ENCODE measurements at places on chromosomes 6 and 20. TPM values are rescaled to one million over a fixed set of nuclear protein-coding genes. Genes with fewer than 3 reads are reported as not detected.

RAB44 gene
- under 0.01 TPM for total RNA-seq

AFDN gene
- total RNA-seq, result 98.2 TPM

TREML2 gene
- total RNA-seq, result not detected

APMAP gene
- 68.7 TPM for total RNA-seq

- DNase-seq, result no peak
Measured at GRCh38 chr6:108799791-108800190, 48.4 kb upstream of the ARMC2 start.

DNA sequence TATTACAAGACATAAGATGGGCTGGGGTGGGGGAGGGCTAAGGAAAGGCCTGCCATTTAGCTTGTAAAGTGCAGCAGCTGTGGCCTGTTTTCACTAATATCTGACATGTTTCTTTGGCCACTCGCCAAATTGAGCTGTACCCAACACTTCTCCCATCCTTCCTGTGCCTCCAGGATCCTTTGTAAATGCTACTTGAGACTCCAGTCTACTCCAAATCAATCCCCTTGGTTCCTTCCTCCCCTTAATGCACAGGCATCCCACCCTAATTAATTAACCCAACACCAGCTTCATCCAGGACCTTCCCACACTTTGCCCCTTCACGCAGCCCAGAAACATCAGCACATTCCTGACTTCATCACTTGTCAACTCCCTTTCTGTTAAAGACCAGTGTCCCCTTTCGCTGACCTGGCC, 55.0 kb upstream of the TCF21 start:
- no peak for DNase-seq

DNA sequence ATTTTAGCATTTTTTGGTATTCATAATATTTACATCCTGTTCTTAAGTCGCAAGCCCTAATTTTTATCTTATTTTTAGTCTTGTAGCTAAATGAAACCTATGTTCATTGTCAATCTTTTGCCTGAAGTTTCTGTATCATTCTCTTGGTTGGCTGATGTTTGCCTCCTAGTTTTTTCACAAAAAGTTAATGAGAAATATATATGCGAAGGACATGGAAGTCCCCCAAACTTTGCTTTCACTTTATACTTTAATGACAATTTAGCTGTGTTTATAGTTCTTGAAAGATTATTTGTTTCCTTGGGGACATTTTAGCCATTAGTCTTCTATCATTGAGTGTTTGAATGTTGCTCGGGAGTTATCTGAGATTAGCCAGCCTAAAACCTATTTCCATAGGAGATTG, 118.2 kb downstream of the COL19A1 start:
- DNase-seq, result no peak

- DNase-seq, result no peak
Measured at GRCh38 chr6:170006900-170007467, 255.6 kb downstream of the ERMARD start.

DNA sequence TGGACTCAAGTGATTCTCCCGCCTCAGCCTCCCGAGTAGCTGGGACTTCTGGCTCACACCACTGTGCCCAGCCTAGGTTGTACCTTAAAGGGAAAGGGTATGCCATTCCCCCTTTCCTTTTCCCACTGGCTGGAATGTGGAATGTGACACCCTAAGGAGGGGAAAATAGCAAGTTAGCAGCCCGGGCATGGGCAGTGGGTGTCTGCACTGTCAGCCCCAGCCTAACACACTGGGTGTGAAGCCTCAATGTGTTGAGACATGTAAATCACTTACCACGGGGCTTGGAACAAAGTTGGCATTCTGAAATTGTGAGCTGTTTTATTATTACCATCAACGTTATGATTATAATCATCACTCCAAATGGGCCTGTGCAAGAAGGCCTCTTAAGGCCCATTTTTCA, 80.8 kb upstream of the PTPN1 start:
- no peak for DNase-seq

DNA sequence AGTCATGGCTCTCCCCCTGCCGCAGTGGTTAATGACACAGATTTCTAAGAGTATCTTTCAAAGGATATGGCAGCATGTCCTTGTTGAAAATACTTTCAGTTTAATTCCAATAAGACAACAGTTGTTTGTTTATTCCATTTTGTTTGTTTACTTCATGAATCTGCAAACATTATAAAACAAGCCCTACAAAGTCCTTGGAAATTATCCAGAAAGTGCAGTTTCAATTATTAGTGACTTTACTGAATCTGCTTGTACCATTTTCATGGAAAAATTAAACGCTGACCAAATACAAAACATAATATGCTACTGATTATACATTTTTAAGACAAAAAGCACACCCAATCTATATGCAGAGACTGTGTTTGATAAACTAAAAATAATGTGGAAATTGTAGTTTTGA, 3.3 kb downstream of the HEY2 start:
- no peak for DNase-seq

DNA sequence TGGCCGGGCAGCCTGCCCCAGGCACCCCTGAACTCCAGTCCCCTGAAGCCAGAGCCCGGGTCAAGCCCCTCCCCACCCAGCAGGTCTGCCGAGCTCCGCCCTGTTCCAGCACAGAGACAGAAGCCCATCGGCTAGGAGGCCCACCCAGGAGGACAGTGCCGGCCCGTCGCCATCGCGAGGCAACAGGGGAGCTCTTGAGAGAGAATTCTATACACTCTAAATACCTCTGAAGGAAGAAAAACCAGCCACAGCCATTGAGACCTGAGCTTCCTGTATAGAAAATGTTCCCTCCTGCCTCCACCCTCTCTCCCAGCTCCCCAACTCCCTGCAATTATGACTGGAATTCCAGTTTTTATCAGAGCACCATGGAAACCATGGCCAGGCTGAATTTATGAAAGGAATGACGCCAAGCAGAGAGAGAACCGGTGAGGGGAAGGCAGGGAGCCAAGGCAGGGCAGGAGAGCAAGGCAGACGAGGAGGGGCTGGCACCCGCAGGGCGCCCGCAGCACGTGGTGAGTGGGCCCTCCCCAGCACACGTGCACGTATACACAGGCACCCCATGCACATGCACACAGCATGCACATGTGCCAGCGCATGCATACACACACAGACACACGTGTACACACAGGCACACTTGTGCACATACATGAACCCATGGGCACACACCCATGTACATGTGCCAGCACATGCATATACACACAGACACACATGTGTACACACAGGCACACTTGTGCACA, 27.6 kb upstream of the MRGBP start:
- no peak for DNase-seq

GRCh38 chr20:59042151-59042795, at the start of gene PRELID3B:
Gene PRELID3B, minus strand, starts transcription at chr20:59042786. Its CDS starts 56 bp downstream, at chr20:59042730.
- DNase-seq, result no peak

- DNase-seq, result no peak
Measured at GRCh38 chr6:170522565-170523183, 30.4 kb downstream of the PSMB1 start.

- no peak for DNase-seq
Measured at GRCh38 chr20:20551409-20551808, 161.0 kb downstream of the RALGAPA2 start.

GRCh38 chr6:160039441-160039840, 70.6 kb downstream of the IGF2R start:
- no peak for DNase-seq

DNA sequence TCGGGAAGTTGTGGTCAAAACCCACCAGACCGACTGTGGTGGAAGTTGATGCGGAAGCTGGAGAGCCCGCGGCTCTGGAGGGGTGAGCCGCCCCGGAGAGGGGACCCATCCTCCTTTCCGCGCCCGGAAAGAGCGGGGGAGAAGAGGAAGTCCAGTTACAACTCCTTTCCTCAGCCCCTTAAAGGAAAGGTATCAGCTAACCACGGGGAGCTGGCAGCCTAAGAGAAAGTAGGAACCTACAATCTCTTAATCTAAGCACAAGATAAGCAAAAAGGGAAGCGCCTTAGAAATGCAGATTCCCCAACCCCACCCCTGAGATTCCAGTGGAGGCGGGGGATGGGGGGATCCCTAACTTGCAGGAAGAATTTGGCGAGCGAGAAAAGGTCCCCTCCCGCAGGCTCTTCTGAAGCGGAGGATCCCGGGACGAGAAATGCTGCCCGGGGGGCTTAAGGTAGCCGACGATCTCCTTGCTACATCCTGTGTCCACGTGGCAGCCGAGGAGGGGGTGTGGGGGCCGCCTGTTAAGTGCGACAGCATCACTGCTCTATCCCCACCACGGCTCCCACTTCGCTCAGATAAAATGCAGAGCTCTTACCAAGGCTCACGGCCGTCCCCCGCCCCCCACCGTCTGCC, 87.5 kb downstream of the ZFP64 start:
- DNase-seq, result no peak

DNA sequence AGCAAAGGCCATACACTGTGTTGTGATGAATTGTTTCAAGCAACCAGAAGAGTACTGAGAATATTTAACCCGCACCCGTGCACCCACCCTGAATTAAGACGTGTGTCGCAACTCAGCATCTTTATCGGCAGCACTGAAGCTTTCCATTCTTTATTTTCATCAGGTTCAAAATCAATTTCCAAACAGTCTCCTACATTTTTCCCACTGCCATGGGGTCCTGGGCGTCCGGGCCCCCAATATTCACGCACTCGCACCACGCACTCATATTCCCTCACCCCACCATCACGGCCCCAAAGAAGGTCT, 1.8 kb downstream of the LTB start:
- no peak for DNase-seq

GRCh38 chr6:108435391-108435790, 125.3 kb upstream of the FOXO3 start:
- DNase-seq, result no peak

DNA sequence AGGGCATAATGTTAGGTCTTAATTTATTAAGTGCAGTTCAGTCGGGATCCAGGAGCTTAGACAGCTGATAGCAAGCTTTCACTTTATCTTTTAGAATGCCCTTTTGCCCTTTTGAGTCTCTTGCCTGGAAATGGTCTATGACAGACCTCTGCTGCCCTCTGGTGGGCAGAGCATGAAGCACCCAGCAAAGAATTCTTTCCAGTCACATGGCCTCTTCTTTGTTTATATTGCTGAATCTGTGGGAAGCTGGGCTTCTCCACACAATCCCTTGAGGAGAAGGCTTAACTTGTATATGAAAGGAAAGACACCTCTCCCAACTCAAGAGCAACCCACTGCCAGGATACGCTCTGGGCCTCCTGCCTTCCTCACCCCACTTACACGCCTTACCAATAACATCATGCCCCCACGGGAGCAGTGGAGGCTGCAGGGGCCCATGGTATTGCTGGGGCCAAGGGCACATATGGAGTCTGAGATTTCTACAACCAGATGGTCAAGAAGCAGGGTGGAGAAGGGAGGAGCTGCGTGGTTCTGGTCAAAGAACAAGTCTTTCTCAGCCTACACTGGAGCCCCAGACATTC, 20.4 kb downstream of the WFDC3 start:
- DNase-seq, result peak; percentile 51

GRCh38 chr6:41546866-41547798, 951 bp downstream of the FOXP4 start:
- DNase-seq, result peak; percentile 52

GRCh38 chr6:45923831-45924391, 91.7 kb downstream of the CLIC5 start:
- DNase-seq, result no peak

DNA sequence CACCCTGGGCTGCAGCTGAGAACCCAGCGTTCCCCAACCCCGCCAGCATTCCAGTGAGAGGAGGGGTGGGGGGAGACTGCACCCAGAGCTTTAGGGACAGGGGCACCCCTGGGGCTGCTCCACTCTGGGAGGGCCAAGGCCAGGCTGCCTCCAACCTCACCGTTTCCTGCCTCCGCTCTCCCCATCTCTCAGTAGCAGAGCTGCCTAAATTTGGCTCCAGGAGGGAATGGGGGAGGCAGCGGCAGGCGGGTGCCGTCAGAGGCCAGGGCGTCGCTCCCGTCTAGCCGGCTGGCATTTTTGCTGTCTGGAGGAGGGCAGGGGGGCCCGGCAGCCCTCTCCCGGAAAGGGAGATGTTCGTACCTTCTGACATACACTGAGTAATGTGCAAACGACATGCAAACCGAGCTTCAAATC, 46.6 kb downstream of the NOL4L start:
- no peak for DNase-seq

DNA sequence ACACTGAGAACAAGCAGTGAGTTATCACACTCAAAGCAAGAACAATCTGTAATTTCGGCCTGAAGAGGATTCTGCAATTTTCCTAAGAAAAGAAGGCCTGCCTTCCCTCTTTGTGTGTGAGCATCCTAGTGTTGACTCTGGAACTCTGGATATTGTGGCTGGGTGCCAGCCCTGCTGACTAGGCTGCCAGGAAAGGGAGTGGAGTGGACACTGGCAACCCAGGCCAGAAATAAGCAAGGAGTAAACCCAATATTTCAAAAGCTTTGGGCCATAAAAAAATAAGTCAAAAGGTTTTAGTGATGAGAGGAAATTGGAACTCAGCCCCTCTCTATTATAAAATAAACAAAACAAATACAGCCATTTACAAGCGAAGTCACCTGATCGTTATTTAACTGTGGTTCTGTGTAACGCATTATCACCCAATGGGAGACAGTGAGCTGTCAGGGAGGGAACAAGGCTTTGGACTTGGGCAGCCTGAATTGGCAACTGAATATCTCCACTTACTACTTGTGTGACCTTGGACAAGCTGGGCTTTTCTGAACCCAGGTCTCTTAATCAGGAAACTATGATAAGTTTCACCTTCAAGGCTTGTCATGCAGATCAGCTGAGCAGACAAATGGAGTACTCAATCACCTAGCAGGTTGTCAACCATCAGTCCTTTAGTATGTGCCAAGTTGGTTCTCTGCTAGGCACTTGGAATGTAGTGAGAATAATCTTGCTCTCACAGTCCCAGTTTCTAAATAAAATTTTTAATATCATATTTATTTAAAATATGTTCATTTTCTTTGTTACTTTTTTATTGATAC, 196.2 kb downstream of the PAX1 start:
- DNase-seq, result no peak

GRCh38 chr20:34997131-34997561, 41.5 kb downstream of the MYH7B start:
- no peak for DNase-seq

DNA sequence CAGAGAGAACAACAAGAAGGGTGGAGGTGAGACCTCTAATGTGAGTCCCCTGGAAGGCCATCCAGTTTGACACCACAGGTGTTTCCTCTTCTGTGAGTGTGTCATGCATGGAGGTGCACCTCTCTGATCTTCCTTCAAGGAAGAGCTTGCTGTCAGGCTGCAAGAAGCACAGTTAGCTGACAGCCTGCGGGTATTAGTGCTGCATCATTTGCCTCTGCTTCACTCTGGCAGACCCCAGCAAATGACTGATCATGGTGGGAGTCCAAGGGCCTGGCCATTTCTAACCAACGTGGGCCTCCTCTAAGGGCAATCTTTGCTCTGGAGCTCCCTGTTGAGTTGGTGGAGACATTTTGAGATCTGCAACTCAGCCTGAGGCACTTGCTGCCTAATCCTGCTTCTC, 206.3 kb downstream of the EPHA7 start:
- DNase-seq, result no peak

GRCh38 chr20:58645412-58645968, 5.6 kb upstream of the STX16 start:
- peak; percentile 95 for DNase-seq

- DNase-seq, result no peak
Measured at GRCh38 chr6:28893172-28893799, 30.5 kb downstream of the TRIM27 start.
